ENCODE measurements at places on chromosomes 4 and X.

DNA sequence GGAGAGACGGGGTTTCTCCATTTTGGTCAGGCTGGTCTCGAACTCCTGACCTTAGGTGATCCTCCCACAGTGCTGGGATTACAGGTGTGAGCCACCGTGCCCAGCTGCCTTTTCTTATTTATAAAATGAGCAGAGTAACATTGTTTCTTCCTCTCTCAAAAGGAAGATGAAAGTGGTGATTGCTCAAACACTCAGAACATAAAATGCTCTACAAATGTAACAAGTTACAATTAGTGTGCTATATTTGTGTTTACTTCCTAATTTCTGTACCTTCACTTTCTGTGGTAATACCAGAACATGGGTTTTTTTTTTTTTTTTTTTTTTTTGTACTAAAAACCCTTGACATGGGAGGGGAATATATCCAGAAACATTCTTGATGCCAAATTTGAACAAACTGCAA is 197.9 kb downstream of the MGST2 start:
- DNase-seq = peak; percentile 30

DNA sequence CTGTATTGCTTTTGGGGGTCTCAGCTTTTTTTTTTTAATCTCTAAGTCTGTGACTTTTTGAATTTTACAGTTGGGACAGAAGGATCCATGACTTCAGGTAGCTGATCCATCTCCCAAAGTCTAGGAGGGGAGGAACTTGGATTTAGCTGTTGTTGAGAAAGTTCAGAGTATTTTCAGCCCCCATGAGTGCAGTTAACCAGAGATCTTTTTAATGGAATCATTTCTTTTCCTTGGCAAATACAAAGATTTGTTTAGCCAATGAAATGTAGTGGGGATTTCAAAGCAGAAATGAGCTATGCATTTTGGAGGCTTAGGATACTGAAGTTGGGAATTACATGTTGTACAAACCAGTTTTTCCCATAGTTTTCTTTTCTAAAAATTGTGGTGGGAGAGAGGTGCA is 18.1 kb downstream of the FNIP2 start:
- no peak for DNase-seq

DNA sequence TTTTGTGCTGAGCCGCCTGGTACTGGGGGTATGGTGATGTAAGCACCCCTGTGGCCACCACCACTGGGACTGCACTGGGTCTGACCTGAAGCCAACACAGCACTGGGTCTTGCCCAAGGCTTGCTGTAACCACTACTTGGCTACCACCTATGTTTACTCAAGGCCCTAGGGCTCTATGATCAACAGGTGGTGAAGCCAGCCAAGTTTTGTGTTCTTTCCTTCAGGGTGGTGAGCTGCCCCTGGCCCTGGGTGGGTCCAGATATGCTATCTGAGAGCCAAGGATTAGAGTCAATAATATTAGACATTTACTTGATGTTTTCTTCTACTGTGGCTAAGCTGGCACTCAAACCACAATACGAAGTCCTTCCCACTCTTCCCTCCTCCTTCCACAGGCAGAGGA is 55.1 kb upstream of the PAGE4 start:
- no peak for DNase-seq

- no peak for DNase-seq
These were observed 518 bp downstream of the PRDM8 start for GRCh38 chr4:80197601-80198440.

DNA sequence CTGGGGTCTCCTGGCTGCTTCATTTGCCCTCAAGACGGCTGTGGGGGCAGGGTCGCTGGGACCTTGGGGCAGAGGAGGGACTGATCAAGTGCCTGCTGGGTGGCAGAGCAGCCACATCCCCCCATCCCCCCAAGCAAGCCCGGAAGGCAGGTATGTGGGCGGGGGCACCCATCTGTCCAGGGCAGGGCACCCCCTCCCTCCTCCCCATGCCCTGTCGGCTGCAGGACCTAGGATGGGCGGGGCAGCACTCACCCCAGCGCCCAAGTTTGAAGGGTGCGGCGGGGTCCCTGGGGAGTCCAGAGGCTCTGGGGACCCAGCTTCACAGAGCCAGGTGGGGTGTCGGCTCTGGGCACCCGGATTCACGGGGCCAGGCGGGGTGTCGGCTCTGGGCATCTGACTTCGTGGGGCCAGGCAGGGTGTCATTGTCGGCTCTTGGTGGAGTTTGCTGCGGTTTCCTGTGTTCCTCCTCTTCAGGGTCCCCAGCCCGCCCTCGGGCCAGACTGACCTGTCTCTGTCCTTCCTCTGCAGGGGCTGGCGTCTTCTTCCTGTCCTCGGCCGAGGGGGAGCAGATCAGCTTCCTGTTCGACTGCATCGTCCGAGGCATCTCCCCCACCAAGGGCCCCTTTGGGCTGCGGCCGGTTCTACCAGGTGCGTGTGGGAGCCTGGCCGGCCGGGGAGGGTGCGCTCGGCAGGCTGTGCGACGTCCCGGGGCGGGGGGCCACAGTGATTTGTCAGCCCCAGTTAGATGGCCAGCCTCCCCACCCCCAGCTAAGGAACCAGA is 22.1 kb downstream of the DOK7 start:
- DNase-seq = peak; percentile 85

DNA sequence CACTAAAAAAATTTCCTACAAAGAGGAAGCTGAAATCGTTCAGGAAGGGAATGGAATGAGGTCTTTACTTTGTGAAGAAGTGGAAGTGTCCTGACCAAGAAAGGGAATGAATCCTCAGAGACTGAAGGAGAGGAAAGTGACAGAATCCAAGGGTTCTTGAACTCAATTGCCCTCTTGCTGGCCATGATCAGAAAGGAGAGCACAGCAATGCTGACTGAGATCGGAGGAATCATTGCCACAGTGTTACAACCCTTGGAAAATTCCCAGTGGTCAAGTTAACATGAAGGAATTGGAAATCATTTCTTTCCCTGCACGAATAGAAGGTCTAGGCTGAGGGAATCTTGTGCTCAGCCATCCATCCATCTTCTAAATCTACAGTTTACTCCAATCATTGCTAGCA is 190.0 kb upstream of the NEIL3 start:
- DNase-seq = no peak

GRCh38 chr4:85591406-85592098 is 116.6 kb downstream of the ARHGAP24 start:
- DNase-seq = no peak

DNA sequence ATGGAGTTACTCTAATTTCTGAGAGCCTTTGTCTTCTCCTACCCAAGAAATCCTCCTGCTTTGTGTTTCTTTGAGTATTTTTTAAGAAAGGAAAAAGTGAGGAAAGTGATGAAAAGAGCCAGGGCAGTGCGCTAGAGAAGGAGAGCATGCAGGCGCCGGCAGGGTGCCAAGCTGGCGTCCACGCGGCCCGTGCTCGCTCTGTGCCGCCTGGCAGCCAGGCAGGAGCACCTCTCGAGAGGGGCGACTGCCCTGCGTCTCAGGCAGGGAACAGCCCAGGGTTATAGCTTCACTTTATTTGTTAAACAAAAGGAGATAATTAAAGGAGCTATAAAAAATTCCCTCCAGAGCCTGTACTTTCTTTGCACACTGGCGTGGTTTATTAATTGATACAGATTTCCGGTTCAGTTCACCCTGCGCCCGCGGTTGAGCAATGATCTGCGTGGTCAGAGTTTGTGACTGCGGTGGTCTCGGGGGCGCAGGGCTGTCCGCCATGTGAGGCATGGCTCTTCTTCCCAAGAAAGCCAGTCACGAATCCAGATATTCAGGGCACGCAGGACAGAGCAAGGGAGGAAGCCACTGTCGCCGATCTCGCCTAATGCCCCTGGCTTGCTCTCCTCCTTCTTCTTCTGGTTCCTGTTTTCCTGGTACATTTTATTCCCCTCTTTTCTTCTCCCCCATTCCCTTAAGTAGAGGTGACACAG is 110.8 kb upstream of the PAQR3 start:
- no peak for DNase-seq

DNA sequence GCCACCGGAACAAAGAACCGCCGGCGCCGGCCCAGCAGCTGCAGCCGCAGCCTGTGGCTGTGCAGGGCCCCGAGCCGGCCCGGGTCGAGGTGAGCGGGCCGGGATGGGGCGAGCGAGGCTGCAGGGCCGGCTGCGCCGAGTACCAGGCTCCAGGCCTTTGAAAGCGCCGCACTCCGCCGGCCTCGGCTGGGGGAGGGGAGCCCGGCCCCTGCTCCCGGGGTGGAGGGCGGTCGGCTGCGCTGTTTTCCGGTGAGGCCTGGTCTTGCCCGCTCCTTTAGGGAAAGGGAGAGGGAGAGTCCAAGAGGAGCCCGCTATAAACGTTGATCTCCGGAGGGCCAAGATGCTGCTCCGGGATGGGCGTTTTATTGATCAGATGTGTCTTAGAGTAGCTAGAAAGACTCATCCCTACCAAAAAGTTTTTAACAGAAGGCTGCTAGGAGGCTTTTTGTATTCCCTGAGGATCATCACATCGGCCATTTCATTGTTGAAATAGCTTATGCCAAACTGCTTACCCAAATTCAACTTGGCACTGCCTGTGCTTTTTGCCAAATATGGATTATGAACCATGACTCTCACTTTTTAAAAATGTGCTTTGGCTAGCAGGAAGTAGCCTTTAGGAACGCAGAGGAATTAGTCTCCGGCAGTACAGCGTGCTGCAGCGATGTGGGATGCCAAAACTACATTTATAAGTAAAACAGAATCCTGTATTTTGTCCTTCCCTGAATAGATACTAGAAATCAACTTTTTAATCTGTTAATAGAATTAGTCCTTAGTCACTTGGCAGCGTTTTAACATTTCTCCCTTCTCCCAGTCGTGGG is 760 bp downstream of the TMEM165 start:
- peak; percentile 63 for DNase-seq

GRCh38 chrX:17291171-17291900 is 83.7 kb upstream of the NHS start:
- DNase-seq = no peak

DNA sequence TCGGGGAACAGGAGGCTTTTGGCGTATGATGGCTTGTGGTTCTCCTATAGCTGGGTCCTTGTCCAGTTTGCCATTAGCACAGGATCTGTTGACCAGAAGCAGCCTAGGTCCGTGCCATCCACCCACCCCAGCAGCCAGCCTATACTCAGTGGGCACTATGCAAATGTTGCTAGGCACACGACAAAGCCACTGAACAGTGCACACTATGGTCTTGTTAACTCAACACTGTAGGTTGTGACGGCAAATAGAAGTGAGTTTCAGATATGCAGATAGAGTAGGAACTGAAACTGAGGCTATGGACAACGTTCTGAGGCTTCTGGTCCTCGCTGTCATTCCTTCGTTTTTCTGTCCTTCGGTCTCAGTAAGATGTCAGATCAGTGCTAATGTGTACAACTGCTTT is 541.3 kb upstream of the TENM3 start:
- no peak for DNase-seq

GRCh38 chr4:110106931-110107296 is 91.5 kb downstream of the ELOVL6 start:
- no peak for DNase-seq

GRCh38 chr4:163048447-163048846 is 118.2 kb downstream of the NAF1 start:
- peak; percentile 20 for DNase-seq

DNA sequence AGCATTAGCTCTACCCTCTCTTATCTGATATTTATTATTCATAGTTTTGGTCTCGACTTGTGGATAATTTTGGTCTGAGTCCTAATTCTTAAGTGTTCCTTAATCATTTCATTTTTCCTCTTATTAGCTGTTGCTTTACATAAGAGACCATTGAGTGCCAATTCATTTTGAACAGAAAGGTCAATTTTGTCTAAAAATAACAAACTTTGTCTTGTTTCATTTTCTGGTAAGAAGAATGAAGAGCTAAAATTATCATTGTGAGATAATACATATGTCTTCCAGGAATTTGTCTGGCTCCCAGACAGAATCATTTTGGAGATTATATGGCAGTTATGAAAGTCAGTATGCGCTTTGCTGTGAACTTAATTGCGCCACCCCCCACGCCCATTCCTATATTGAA is 1471.8 kb downstream of the PCDH7 start:
- DNase-seq = no peak

DNA sequence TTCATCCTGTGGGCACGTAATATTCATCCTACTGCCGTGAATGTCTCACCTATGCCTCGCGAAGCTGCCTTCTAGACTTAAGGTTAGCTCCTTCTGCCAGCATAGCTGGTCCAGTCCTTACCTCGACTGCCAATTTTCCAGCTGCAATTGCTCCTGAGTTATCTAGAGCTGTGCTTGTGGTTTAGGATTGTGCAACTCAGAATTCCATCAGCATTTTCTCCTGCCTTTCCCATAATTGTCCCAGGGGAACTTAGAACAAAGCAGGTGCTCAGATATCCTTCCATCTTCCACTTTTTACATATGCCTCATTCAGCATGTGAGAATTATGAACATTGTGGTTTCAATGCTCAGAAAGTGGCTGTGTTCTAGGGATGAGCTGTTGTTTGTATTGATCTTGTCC is 131.4 kb upstream of the ADGRL3 start:
- DNase-seq = no peak

- no peak for DNase-seq
These were observed 5.8 kb downstream of the SRPX2 start for GRCh38 chrX:100649550-100650356.

- no peak for DNase-seq
These were observed 20.3 kb downstream of the TBC1D14 start for GRCh38 chr4:6929812-6930464.

- no peak for DNase-seq
These were observed 24.4 kb downstream of the LRRC66 start for GRCh38 chr4:51995647-51996220.

DNA sequence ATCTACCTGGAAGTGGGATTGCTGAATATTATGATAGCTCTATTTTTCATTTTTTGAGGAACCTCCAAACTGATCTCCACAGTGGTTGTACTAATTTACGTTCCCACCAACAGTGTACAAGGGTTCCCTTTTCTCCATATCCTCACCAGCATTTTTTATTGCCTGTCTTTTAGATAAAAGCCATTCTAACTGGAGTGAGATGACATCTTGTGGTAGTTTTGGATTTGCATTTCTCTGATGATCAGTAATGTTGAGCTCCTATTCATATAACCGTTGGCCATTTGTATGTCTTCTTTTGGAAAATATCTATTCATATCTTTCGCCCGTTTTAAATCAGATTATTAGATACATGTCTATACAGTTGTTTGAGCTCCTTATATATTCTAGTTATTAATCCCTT is 101.8 kb downstream of the RASGEF1B start:
- no peak for DNase-seq

DNA sequence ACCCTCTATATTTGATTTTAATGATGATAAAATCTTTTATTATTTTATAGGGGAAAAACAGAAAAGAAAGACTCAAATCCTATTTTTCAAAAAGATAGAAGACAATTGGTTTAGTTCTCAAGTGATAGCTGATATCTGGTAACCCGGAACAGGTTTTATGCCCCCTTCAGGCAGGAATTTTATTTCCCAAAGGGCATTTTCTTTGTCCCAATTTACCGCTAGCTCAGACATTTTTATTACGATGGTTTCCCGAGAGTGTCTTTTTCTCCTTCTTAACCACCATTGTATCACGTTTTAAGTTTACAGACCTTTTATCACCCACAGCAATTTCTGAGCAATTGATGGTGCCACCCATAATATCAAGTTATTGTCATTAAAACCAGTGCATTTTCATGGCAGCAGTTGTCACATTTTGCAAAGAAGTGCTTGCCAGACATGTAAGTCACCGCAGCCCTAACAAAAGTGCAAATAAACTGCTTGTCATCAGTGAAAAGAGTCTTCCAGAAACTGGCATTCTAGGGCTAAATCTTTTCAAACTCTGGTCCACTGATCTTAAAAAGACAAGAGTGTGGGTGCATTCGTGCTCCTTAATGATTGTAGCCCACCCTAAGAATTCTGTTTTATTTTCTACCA is 204.8 kb upstream of the VCX start:
- DNase-seq = no peak

All from germinal center (tissue), 1 donor.